ENCODE measurements at places on chromosomes 7 and 10. TPM values are rescaled to one million over a fixed set of nuclear protein-coding genes. Genes with fewer than 3 reads are reported as not detected.

CDK1 gene
- 0.83 TPM for total RNA-seq

ANKRD61 gene
- total RNA-seq, result not detected

SFTPA1 gene
- total RNA-seq, result 3.3 TPM

PILRA gene
- 3.4 TPM for total RNA-seq

SPDYE2 gene
- total RNA-seq, result not detected

KCNMA1 gene
- 284 TPM for total RNA-seq

DYDC1 gene
- total RNA-seq, result not detected

DNA sequence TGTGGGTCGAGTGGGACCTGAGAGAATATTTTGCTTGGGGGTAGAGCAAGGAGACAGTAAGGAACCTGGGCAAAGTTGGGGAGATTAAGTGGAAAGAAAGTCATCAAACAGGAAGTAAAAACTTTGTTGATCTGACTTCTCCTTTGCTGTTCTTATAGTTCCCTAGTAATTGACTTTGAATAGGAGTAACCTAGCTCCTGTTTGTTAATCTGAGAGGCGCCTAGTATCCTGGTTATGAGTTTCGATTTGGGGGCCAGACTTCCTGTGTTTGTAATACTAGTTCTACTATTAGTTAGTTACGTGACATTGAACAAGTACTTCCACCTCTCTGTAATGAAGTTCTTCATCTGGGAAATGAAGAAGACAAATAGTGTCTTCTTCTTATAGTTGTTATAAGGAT lies 99.1 kb downstream of the ZNF365 start:
- no peak overlapping the region for H3K4me3 ChIP-seq
- no peaks in the 10 kb centered on the region for H3K27me3 ChIP-seq
- no peak overlapping the region for H3K27ac ChIP-seq
- no peak for DNase-seq
- no peaks in the 10 kb centered on the region for H3K36me3 ChIP-seq

- H3K27me3 ChIP-seq, result no peaks in the 10 kb centered on the region
- DNase-seq, result no peak
- no peaks in the 10 kb centered on the region for H3K36me3 ChIP-seq
- H3K27ac ChIP-seq, result peak overlapping the region; percentile 42
These were observed 20.5 kb upstream of the PITRM1 start for GRCh38 chr10:3192856-3193635.

DNA sequence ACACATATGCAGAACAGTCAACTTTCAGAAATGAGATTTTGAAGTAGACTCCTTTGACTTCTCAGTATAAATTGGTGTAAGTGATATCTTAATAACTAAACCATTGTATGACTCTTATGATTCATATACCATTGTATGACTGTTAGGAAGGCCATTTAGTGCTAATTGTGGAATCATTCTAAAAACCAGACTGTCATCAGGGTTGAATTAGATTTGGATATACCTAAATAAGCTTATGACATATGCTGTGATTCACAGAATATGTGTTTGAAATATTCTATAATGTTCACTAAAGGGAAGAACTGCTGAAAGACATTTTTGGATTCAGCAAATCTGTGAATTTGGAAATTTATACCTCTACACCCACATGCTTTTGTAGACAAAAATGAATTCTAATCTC lies 438.1 kb downstream of the MDFIC start:
- no peak overlapping the region for H3K27ac ChIP-seq
- H3K36me3 ChIP-seq, result no peaks in the 10 kb centered on the region
- no peaks in the 10 kb centered on the region for H3K27me3 ChIP-seq
- H3K4me3 ChIP-seq, result no peak overlapping the region
- DNase-seq, result no peak

DNA sequence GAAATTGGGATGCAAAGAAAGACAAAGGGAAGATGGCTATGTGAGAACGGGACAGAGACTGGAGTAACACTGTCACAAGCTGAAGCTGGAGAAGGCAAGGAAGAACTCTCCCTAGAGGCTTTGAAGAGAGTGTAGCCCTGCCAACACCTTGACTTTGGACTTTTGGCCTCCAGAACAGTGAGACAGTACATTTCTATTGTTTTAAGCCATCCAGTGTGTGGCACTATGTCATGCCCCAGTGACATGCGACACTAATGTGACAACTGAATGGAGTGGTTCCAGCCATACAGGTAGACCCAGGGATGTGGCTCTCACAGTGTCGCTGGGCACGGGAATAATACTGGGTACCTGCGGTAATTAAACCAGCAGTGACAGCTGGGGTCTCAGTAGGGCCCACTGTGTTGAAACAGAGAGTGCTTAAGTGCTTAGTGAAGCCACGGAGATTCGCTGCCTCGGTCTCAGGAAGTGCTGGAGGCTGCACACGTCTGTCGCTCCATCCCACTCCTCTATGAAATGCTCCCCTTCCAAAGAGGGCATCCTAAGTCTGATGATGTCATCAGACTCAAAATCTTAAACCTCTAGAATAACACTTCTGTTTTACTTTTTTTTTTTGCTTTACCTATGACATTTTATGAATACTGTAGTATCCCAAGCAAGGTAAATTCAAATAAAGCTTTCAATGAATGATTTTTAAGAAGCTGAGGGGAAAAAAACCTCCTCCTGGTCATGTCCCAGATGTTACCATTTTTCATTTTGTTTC lies 154.6 kb upstream of the RHEB start:
- H3K27ac ChIP-seq, result no peak overlapping the region
- H3K36me3 ChIP-seq, result peaks cover 3% of the 10 kb centered on the region
- peaks cover 9% of the 10 kb centered on the region for H3K4me1 ChIP-seq
- no peaks in the 10 kb centered on the region for H3K27me3 ChIP-seq

DNA sequence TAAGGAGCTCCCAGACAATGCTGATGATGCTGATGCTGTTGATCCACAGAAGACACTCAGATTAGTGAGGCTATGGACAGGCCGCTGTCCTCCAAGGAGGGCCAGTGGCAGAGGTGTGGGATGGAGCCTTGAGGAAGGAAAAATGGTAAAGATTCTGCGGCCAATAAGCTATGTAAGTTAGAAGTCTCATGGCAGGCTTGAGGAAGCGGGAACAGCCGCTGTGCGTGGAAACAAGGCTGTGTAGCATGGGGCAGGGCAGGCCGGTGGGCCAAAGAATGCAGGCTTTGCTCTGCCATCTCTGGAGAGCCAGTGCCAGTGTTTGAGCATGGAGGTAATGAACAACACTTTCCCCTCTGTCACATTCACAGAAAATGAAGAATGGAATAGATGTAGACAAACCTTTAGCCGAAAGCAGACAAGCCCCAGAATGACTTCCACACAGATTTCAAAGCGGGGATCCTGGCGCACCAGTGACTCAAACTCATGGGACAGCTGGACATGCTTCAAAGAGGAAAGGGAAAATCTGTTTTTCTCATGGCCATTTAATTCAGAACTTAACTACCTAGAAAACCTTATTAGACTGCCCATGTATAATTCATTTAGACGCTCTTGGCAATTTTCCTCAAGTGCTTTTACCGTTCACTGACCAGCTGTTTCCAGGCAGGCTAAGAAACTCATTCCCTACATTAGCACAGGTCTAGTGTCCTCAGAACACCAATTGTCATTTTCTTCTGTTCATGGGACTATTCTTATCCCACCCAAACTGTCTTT lies 16.9 kb upstream of the FIGNL1 start:
- no peaks in the 10 kb centered on the region for H3K36me3 ChIP-seq
- peaks cover 10% of the 10 kb centered on the region for H3K4me1 ChIP-seq
- no peak overlapping the region for H3K4me3 ChIP-seq
- peaks cover 5% of the 10 kb centered on the region for H3K27me3 ChIP-seq
- no peak for DNase-seq

DNA sequence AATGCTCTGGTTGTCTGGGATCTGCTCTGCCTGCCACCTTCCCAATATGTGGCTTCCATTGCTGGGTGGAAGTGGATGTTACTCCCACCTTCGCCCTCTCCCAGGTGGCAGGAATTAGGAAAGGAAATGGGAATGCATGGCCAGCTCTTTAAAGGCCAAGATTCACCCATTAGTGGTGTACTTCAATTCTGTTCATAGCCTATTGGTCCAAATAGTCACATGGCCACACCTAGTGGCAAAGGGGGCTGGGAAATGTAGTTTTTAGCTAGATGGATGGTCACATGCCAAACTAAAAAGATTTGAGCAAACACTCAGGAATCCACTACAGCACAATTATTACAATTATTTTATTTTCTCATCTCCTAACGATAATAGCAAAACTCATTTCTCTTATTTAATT lies 135.1 kb downstream of the NPY start:
- no peak overlapping the region for H3K4me3 ChIP-seq
- no peak for DNase-seq
- no peaks in the 10 kb centered on the region for H3K4me1 ChIP-seq
- H3K36me3 ChIP-seq, result no peaks in the 10 kb centered on the region
- no peak overlapping the region for H3K27ac ChIP-seq

DNA sequence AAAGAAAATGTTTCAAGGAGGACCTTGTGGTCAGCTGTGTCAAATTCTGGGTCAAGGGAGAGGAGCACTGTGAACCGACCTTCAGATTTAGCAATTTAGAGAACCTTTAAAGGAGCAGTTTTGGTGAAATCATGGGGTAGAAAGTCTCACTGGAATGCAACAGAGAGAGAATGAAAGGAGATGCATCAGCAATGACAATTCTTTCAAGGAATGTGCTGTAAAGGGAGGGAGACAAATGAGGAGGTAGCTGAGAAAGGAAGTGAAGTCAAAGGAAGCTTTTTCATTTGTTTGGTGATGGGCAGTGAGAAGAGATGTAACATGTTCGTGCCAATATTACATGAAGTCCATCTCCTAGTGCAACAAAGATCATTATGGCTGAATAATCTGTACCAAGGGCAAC lies 166.0 kb downstream of the TSPAN12 start:
- H3K27ac ChIP-seq, result no peak overlapping the region
- H3K27me3 ChIP-seq, result no peaks in the 10 kb centered on the region
- H3K4me3 ChIP-seq, result no peak overlapping the region
- no peak for DNase-seq

DNA sequence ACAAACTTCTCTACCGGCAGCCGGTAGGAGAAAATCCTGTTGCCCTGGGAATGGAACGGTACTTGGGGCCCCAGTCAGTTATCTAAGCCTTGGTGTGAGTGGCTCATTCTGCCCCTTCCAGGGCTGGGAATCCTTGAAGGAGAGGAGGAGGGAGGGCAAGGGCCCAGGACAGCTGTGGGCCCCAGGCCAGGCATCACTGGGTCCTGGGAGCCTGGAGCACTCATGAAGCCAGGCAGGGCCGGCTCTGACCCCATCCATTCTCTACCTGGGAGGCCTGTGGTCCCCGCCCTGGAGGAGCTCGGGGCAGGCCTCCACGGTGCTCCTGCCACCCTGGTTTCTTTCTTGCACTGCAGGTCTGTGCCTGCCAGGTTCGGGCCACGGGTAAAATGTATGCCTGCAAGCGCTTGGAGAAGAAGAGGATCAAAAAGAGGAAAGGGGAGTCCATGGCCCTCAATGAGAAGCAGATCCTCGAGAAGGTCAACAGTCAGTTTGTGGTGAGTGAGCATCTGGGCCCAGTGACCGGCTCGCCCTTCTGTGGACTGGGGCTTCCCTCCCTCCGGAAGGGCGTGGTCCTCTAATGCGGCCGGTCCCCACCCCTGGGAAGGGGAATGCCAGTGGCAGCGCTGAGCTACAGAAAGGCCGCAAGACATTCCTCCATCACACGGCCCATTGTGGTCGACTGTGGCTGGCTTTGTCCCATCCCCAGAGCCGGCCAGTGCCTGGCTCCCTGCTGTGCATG lies 111.3 kb downstream of the RGS10 start:
- H3K4me3 ChIP-seq, result no peak overlapping the region
- no peak overlapping the region for H3K27ac ChIP-seq
- no peak for DNase-seq
- no peaks in the 10 kb centered on the region for H3K27me3 ChIP-seq

GRCh38 chr7:147911201-147911601 lies 679.4 kb upstream of the C7orf33 start:
- no peak for DNase-seq
- no peaks in the 10 kb centered on the region for H3K27me3 ChIP-seq
- H3K36me3 ChIP-seq, result no peaks in the 10 kb centered on the region
- no peaks in the 10 kb centered on the region for H3K4me1 ChIP-seq

GRCh38 chr10:132263866-132264265 lies 43.9 kb downstream of the STK32C start:
- no peak overlapping the region for H3K4me3 ChIP-seq
- no peak overlapping the region for H3K27ac ChIP-seq
- DNase-seq, result no peak

DNA sequence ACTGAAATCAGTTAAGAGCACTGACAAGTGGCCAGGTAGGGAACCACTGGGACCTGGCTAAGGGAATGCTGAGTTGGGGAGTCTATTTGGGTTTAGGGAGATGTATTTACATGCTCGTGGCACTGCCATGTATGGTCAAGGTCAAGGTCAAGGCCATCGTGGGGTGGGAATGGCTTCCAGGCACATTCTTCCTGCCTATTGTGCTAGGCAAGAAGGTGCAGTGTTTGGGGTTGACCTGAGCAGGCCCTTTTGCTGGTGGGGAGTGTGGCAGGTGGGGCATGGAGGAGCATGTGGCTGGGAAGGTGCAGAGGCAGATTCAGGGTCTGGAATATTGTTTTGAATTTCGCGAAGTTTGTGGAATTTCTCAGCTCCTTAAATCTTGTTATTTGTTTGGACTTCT lies 17.8 kb downstream of the FAM241B start:
- no peak overlapping the region for H3K4me3 ChIP-seq
- no peak for DNase-seq
- no peak overlapping the region for H3K27ac ChIP-seq
- H3K4me1 ChIP-seq, result no peaks in the 10 kb centered on the region

GRCh38 chr10:18362892-18363291 lies 222.7 kb downstream of the CACNB2 start:
- H3K36me3 ChIP-seq, result no peaks in the 10 kb centered on the region
- H3K27ac ChIP-seq, result no peak overlapping the region
- H3K27me3 ChIP-seq, result no peaks in the 10 kb centered on the region
- H3K4me3 ChIP-seq, result no peak overlapping the region
- peak; percentile 57 for DNase-seq

DNA sequence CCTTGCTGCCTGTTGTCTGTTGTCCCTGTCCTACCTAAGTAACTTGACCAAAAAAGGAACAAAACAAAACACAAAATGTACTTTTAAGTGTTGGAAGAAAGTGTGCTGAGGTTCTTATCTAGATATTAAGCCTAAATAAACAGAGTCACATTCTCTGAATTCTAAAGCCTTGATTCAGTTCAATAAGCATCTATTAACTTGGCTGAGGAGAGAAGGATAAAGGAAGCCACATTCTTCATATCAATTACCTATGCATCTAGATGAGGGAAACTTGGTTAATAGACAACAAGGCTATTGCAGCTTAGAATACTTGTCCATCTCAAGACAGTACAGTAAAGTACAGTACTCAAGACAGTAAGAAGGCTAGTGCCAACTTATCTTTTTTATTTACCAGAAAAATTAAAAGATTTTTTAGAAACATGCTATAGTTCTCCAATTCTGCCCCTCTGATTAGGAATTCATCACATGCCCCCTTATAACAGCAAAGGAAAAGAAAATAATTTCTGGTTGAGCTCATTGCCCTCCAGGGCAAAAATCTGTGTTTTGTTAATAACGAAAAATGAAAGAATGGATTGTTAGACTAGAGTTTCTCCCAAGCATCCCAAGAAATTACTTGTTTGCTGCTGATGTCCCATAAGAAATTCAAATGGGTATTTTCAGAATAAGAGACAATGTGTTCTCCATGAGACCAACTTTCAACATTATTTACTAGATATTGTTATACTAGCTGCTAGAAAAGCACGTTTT lies 546.5 kb upstream of the SEMA3D start:
- no peaks in the 10 kb centered on the region for H3K4me1 ChIP-seq
- H3K4me3 ChIP-seq, result no peak overlapping the region
- no peak for DNase-seq
- no peak overlapping the region for H3K27ac ChIP-seq
- H3K36me3 ChIP-seq, result no peaks in the 10 kb centered on the region
- no peaks in the 10 kb centered on the region for H3K27me3 ChIP-seq

- no peak for DNase-seq
- H3K27me3 ChIP-seq, result no peaks in the 10 kb centered on the region
- H3K36me3 ChIP-seq, result no peaks in the 10 kb centered on the region
- H3K4me1 ChIP-seq, result peaks cover 15% of the 10 kb centered on the region
- peak overlapping the region; percentile 41 for H3K4me3 ChIP-seq
These were observed 43.8 kb upstream of the RPA3 start for GRCh38 chr7:7761974-7762779.
